ENCODE measurements at places on chromosomes 13 and 19.

DNA sequence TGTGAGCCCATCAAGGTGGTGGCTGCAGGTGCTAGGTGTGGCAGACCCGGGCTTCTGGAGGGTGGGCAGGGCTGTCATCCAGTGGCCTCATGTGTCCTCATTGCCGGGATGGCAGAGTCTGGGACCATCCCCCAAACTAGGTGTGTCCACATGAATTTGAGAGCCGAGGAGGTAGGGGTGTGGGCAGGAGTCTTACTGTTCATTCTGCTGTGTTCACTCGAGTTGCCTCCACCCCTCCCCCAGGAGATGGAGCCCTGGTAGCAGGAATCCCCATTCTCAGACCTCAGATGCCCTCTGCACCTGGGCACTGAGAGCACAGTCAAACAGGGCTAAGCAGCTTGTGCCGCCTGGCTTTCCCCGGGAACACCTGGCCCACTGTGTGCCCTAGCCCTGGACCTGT lies 22.4 kb downstream of the NAXD start:
- no peak for DNase-seq

- DNase-seq: no peak
These were observed 176.1 kb upstream of the KL start for GRCh38 chr13:32840113-32840512.

DNA sequence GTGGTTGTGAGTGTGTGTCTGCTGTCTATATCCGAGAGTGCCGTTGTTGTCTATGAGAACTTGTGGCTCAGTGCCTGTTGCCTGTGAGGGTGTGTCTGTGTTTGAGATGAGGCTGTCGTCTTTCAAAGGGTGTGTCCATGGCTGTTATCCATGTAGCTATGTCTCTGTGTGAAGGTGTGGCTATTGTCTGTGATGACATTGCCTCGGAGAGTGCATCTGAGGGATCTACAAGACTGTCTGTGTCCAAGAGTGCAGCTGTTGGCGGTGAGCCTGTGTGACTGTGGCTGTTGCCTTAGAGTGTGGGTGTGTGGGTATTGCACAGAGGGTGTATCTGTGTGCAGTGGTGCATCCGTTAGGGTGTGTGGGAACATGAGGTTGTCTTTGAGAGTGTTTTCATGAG lies 4.9 kb downstream of the NUMBL start:
- DNase-seq: no peak

- DNase-seq: no peak
These were observed at the start of gene CFAP97D2 for GRCh38 chr13:114179087-114179658. CFAP97D2 (plus strand) TSS chr13:114179257; CDS start chr13:114179331, 74 bp downstream.

DNA sequence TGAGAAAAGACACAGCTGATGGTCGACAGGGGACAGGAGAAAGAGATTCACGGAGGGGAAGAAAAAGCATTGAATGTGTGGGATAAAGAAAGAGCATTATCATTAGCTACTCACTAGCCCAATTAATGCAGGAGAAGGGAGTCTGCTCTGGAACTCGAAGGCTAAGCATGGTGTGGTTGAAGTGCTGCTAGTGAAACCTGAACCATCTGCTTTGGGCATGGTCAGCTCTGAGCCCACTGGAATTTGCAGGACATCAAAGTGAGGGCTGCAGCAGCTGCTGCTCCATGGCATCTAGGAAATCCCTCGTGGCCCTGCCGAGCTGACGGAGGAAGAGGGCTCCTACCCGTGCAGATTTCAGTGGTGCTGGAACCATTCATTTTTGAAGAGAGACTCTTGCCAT lies 320.3 kb downstream of the ATP8A2 start:
- peak; percentile 64 for DNase-seq

- no peak for DNase-seq
These were observed 20.9 kb downstream of the VSTM2B start for GRCh38 chr19:29546583-29547190.

DNA sequence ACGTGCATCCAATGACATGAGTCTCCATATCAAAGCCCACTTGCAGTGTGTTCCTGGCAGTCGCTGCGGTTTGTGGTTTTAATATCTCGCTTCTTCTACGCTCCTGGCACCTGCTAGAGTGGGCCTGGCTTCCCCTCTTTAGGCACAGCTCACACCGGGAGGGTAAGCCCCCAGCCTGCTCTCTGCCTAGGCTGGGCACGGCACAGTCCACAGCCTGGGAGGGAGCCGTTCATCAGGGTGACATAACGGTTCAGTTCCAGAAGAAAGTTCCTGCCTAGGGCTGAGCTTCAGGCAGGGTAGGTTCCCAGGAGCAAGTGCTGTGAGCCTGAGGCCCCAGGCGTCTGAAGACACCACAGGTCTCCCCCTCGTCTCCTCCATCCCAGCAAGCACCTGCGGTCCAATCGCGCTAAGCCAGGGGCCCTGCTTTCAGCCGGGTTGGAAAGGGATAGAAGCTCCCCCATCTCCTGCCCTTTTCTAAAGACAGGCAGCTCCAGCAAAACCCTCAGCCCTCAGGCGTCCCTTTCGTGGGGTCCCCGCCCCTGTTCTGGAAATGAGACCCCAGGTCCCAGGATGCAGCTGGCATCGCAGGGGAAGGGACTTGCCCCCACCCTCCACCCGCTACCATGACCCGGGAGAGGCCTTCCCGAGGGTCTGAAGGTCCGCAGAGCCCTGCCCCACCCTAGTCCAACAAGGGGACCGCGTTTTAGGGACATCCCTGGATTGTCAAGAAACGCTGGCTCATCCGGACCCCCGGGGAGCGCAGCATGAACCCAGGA lies 121.6 kb upstream of the ZNF507 start:
- no peak for DNase-seq

DNA sequence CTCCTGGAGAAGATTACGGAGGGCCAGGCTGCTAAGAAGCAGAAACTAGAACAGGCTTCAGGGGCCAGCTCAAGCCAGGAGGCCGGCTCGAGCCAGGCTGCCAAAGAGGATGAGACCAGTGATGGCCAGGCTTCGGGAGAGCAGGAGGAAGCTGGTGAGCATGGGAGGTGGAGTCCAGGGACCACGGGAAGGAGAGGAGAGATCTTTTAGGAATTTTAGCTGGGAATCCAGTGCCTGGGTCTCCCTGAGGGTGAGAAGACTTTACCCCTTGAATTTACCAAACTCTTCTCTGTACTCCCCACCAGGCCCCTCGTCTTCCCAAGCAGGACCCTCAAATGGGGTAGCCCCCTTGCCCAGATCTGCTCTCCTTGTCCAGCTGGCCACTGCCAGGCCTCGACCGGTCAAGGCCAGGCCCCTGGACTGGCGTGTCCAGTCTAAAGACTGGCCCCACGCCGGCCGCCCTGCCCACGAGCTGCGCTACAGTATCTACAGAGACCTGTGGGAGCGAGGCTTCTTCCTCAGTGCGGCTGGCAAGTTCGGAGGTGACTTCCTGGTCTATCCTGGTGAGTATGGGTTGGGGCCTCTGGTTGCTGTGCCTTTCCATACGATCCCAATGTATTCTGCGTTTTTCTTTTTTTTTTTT lies 824 bp downstream of the TSEN34 start:
- DNase-seq: peak; percentile 71

- no peak for DNase-seq
These were observed 93.2 kb downstream of the STK24 start for GRCh38 chr13:98483601-98484288.

DNA sequence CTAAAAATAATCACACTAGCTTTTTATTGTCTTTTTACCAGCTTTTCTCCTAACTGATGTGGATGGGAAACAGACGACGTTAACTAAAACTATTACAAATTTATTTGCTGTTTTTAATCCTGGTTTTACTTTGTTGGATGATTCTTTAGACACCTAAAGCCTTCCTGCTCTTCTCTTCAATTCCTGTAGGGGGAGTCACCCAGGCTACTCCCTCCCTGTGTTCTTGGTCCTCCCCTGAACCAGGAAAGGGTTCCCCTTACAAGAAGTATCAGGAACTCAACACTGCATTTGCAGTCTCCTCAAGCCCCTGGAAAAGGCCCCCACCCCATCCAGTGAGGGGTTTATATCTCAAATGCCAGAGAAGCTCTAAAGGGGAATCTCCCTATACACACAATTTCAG lies 206.1 kb downstream of the SUCLA2 start:
- peak; percentile 30 for DNase-seq

DNA sequence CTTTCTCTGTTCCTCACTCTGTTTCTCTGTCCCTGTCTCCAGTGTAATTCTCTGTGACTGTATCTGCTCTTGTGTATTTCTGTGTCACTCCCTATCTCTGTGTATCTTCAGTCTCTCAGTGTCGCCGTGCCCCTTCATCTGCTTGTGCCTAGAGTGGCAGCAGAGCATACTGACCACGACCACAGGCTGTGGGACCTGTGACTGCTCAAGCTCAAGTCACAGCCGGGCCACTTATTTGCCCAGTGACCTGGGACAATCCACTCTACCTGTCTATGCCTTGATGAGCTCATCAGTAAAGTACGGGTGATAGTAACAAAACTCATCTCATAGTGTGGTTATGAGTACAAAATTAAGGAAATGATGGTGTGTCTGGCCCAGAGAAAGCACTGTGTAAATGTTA lies 8.7 kb downstream of the TMEM147 start:
- peak; percentile 29 for DNase-seq

GRCh38 chr13:74191410-74191809 lies 57.2 kb upstream of the KLF12 start:
- DNase-seq: no peak

GRCh38 chr19:50249636-50250035 lies 46.2 kb downstream of the MYH14 start:
- no peak for DNase-seq

DNA sequence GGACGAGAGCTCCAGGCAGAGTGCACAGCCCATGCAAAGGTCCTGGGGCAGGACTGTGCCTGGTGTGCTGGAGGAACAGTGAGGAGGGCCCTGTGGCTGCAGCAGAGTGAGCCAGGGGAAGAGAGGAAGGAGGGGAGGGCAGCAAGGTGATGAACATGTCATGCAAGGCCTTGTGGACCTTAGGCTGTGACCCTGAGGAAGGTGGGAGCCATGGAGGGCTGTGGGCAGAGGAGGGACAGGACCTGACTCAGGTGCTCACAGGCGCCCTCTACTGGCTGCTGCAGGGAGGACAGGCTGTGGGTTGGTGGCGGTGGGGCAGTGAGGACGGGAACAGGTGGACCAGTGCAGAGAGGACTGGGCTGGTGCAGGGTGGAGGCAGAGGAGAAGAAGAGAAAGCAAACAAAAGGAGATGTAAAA lies 170.3 kb downstream of the PTPRS start:
- DNase-seq: no peak

DNA sequence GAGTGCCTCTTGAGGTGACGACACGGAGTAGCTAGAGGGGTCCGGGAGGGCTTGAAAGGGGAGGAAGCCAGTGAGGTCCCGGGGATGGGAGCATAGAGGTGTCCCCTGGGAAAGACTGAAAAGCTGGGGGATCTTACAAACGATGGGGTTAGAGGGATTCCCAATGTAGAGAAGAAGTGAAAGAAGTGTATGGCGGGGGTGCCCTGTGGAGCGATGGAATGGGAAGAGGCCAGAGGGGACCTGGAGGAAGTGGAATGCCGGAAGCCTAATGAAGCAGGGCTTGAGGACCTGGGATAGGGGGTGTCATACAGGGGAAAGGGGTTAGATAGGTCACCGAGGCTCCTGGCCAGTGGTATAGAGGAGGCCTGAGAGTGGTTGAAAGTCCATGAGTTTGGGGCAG lies 580 bp downstream of the AP2A1 start:
- peak; percentile 32 for DNase-seq

Measured in DMS53 (cell line).